Activated CD4-positive, alpha-beta memory T cell treated with anti-CD3 and anti-CD28 coated beads, Interleukin-2, amount 10 ng/mL, durations not matched to agents 7 days and 5 days (primary cell): ENCODE measurements at places on chromosomes 1 and 21. TPM values are rescaled to one million over a fixed set of nuclear protein-coding genes. Genes with fewer than 3 reads are reported as not detected.

- no peaks in the 10 kb centered on the region for H3K4me1 ChIP-seq
- H3K36me3 ChIP-seq, result no peaks in the 10 kb centered on the region
- no peak overlapping the region for H3K4me3 ChIP-seq
- no peak overlapping the region for H3K27ac ChIP-seq
- no peaks in the 10 kb centered on the region for H3K27me3 ChIP-seq
Observed at GRCh38 chr1:57091642-57092041, 125.8 kb upstream of the C8B start.

ATP1A4 gene
- 0.33 TPM for total RNA-seq

GRCh38 chr1:62687903-62688686 lies at the start of gene DOCK7:
Gene DOCK7 (minus strand): TSS chr1:62688386. CDS start chr1:62688264, 122 bp downstream.
- H3K4me3 ChIP-seq, result peak within 1 kb of the TSS; percentile 87
- no peaks in the 10 kb centered on the region for H3K36me3 ChIP-seq
- H3K27me3 ChIP-seq, result no peaks in the 10 kb centered on the region

- no peak overlapping the region for H3K27ac ChIP-seq
- no peaks in the 10 kb centered on the region for H3K36me3 ChIP-seq
- no peak overlapping the region for H3K4me3 ChIP-seq
- no peak for DNase-seq
- no peaks in the 10 kb centered on the region for H3K27me3 ChIP-seq
- H3K4me1 ChIP-seq, result no peaks in the 10 kb centered on the region
Observed at GRCh38 chr1:220767312-220768125, 19.2 kb upstream of the MTARC1 start.

GRCh38 chr1:50521703-50522102 lies 98.5 kb upstream of the DMRTA2 start:
- H3K4me1 ChIP-seq, result no peaks in the 10 kb centered on the region
- H3K36me3 ChIP-seq, result peaks cover 16% of the 10 kb centered on the region
- no peak overlapping the region for H3K27ac ChIP-seq
- H3K4me3 ChIP-seq, result no peak overlapping the region
- no peak for DNase-seq
- H3K27me3 ChIP-seq, result no peaks in the 10 kb centered on the region

DNA sequence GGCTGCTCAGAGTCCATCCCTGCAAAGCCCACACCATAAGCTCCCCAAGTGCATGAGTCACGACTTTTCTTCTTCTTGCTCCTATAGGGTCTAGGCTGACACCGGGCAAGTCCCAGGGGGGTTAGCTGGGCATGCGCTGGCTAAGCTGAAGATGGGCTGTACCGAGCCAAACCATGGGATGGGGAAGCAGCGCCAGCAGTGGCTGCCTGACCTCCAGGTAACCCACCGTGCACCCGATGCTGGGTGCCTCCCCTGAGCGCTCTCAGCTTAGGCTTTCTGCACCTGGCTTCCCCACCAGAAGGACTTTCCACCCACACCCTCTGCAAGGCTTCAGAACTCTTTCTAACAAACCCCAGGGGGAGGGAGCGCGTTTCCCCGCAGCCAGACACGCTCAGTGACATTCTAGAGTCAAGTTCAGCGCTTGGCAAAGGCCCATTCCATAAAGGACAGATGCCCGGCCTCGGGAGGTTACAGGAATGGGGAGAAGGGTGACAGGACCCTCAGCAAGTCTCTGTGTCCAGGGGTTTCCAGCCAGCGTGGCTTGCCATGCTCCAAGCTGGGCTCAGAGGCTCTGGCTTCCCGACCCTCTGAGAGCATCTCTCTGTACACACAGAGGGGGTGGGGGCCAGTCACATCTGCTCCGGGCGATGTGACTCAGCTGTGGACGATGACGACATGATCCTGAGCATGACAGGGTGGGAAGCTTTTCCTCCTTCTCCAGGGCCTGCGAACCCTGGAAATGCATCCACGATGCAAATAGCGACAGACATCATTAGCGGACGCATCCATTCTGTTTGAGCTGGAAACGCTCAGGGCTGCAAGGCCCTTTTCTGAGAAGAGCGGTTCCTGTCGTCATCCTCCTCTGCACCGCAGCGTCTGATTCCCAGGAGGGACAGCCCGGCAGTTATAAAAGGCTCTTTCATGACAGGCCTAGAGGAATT lies 107.8 kb downstream of the SIK1 start:
- no peak for DNase-seq
- H3K27me3 ChIP-seq, result peaks cover 2% of the 10 kb centered on the region
- H3K4me3 ChIP-seq, result no peak overlapping the region
- H3K27ac ChIP-seq, result no peak overlapping the region
- H3K4me1 ChIP-seq, result no peaks in the 10 kb centered on the region

GRCh38 chr1:89780721-89781120 lies 40.1 kb upstream of the LRRC8D start:
- H3K4me3 ChIP-seq, result no peak overlapping the region
- no peak for DNase-seq
- no peak overlapping the region for H3K27ac ChIP-seq
- peaks cover 18% of the 10 kb centered on the region for H3K4me1 ChIP-seq
- no peaks in the 10 kb centered on the region for H3K27me3 ChIP-seq

GRCh38 chr1:153367090-153367489 lies 8.3 kb downstream of the S100A12 start:
- H3K27me3 ChIP-seq, result peaks cover 14% of the 10 kb centered on the region
- DNase-seq, result no peak
- no peaks in the 10 kb centered on the region for H3K4me1 ChIP-seq

COL9A2 gene
- total RNA-seq, result 7.2 TPM

- peaks cover 22% of the 10 kb centered on the region for H3K36me3 ChIP-seq
- no peak for DNase-seq
- H3K4me3 ChIP-seq, result peak overlapping the region; percentile 96
Observed at GRCh38 chr1:184050636-184051035, 894 bp upstream of the TSEN15 start.

- DNase-seq, result no peak
- no peak overlapping the region for H3K27ac ChIP-seq
- no peaks in the 10 kb centered on the region for H3K4me1 ChIP-seq
- no peaks in the 10 kb centered on the region for H3K36me3 ChIP-seq
- H3K4me3 ChIP-seq, result no peak overlapping the region
- H3K27me3 ChIP-seq, result no peaks in the 10 kb centered on the region
Observed at GRCh38 chr1:62613325-62613727, 16.0 kb downstream of the ANGPTL3 start.

GRCh38 chr1:181324797-181325616 lies 158.3 kb upstream of the CACNA1E start:
- H3K27me3 ChIP-seq, result peaks cover 11% of the 10 kb centered on the region
- DNase-seq, result peak; percentile 28
- no peaks in the 10 kb centered on the region for H3K36me3 ChIP-seq
- peaks cover 7% of the 10 kb centered on the region for H3K4me1 ChIP-seq

CLEC20A gene
- total RNA-seq, result not detected

GRCh38 chr1:19273106-19273843 lies 15.3 kb downstream of the AKR7A3 start:
- peaks cover 17% of the 10 kb centered on the region for H3K27me3 ChIP-seq
- no peak for DNase-seq
- H3K36me3 ChIP-seq, result peaks cover 2% of the 10 kb centered on the region
- H3K27ac ChIP-seq, result no peak overlapping the region
- no peak overlapping the region for H3K4me3 ChIP-seq

- no peak overlapping the region for H3K4me3 ChIP-seq
- no peaks in the 10 kb centered on the region for H3K36me3 ChIP-seq
- peak; percentile 40 for DNase-seq
- H3K27me3 ChIP-seq, result peaks cover 61% of the 10 kb centered on the region
Observed at GRCh38 chr1:203342192-203342940, 8.6 kb downstream of the FMOD start.

- H3K36me3 ChIP-seq, result no peaks in the 10 kb centered on the region
- H3K4me3 ChIP-seq, result no peak overlapping the region
- H3K4me1 ChIP-seq, result no peaks in the 10 kb centered on the region
- DNase-seq, result no peak
- H3K27ac ChIP-seq, result no peak overlapping the region
- no peaks in the 10 kb centered on the region for H3K27me3 ChIP-seq
Observed at GRCh38 chr1:242425232-242425631, 99.3 kb downstream of the PLD5 start.

GRCh38 chr1:29460041-29460610 lies 223.8 kb downstream of the PTPRU start:
- H3K27me3 ChIP-seq, result peaks cover 2% of the 10 kb centered on the region
- H3K4me3 ChIP-seq, result no peak overlapping the region
- no peak for DNase-seq
- H3K4me1 ChIP-seq, result no peaks in the 10 kb centered on the region

- no peaks in the 10 kb centered on the region for H3K4me1 ChIP-seq
- no peak overlapping the region for H3K27ac ChIP-seq
- DNase-seq, result no peak
- H3K36me3 ChIP-seq, result no peaks in the 10 kb centered on the region
Observed at GRCh38 chr1:69055194-69055593, 512.5 kb upstream of the LRRC7 start.

- H3K4me3 ChIP-seq, result no peak overlapping the region
- no peaks in the 10 kb centered on the region for H3K27me3 ChIP-seq
- H3K36me3 ChIP-seq, result no peaks in the 10 kb centered on the region
Observed at GRCh38 chr1:6508154-6508815, 16.8 kb upstream of the PLEKHG5 start.

DNA sequence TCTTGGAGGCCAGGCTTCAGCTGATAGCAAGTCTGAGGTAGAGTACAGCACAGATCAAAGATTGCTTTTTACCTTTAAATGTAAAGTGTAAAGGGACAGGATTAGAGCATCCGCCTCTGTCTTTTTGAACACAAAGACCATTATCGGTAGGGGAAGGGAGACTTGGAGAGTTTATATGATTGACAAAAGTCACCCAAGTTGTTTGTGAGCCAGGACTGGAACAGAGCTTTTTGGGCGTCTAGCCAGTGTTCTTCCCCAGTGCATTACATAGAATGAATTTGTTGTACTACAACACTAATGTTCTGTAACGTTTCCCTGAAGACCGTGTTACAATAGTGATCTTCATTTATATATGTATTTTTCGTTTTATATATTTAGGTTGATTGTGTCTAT lies 9.3 kb upstream of the PIGC start:
- no peak for DNase-seq
- H3K27me3 ChIP-seq, result peaks cover 2% of the 10 kb centered on the region
- no peaks in the 10 kb centered on the region for H3K36me3 ChIP-seq
- H3K4me3 ChIP-seq, result no peak overlapping the region
- peaks cover 32% of the 10 kb centered on the region for H3K4me1 ChIP-seq

FMN2 gene
- total RNA-seq, result not detected

DNM3 gene
- total RNA-seq, result 2.0 TPM
